SJSA1 (cell line): ENCODE measurements at places on chromosomes 1 and 21. TPM values are rescaled to one million over a fixed set of nuclear protein-coding genes. Genes with fewer than 3 reads are reported as not detected.

Gene TTC34
- total RNA-seq: 0.03 and 0.06 TPM in 2 replicates

GRCh38 chr1:6351480-6352137 is 42.0 kb downstream of the ACOT7 start:
- no peak for DNase-seq
- no peaks in the 10 kb centered on the region for H3K27me3 ChIP-seq
- H3K27ac ChIP-seq: no peak overlapping the region

- H3K4me1 ChIP-seq: peaks cover 32% of the 10 kb centered on the region
- peak; percentile 76 for DNase-seq
- no peak overlapping the region for H3K4me3 ChIP-seq
- H3K36me3 ChIP-seq: no peaks in the 10 kb centered on the region
- no peaks in the 10 kb centered on the region for H3K27me3 ChIP-seq
Measured at GRCh38 chr1:234544087-234544579, 65.2 kb upstream of the TARBP1 start.

- peak overlapping the region; percentile 61 for H3K4me3 ChIP-seq
- H3K27ac ChIP-seq: peak overlapping the region; percentile 71; the same call in 1 of the 2 replicates
- H3K4me1 ChIP-seq: peaks cover 32% of the 10 kb centered on the region
Measured at GRCh38 chr1:39574646-39575045, 1.9 kb downstream of the PABPC4 start.

DNA sequence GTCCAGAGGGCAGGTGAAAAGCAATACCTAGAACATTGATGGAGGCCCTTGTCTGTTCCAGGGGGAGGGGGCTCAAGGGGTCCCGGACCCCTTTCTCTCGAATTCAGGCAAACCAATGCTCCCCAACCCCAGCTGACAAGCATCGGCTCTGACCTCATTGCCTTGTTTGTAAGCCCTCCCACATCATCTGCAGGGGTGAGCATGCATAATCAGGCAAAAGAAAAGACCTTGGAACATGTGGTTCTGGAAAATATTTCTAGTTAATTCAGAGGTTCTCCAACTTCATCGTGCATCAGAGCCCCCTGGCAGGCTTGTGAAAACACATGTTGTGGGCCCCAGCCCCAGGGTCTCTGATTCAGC is 231.3 kb downstream of the TOMM20 start:
- H3K27ac ChIP-seq: no peak overlapping the region
- H3K4me3 ChIP-seq: no peak overlapping the region
- no peaks in the 10 kb centered on the region for H3K36me3 ChIP-seq
- DNase-seq: no peak
- no peaks in the 10 kb centered on the region for H3K27me3 ChIP-seq
- peaks cover 48% of the 10 kb centered on the region for H3K4me1 ChIP-seq

DNA sequence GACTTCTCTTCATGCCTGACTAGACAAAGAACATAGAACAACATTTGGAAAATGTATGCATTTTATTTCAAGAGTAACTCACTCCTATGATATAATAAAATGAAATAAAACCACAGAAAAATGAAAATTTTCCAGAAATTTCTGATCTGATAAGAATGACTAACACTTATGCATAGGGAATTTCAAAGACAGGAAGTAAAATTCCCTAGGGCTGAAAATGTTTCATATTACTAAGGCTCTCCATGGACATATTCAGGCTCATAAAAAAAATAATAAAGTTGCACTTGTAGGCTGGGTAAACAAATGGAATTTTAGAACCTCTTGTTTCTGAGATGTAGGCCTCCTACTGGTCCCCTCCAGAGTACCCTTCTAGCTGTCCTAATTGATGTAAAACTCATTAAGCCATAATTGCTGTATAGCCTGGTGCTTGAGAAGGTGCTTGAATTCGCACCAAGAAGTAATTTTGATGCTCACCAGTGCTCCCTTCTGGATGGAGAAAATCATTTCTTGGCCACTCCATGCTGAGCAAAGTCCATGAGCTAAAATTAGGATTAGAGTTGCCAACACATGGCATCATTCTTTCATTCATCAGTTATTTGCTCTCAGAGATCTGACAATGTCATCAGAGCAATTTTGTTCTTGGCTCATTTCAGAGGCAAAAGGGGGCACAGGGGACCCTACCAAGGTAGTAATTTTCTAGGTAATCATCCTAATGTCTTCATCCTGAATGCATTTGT is 641.0 kb upstream of the CAMK1G start:
- no peak overlapping the region for H3K4me3 ChIP-seq
- H3K27me3 ChIP-seq: no peaks in the 10 kb centered on the region
- DNase-seq: no peak
- H3K27ac ChIP-seq: no peak overlapping the region

- H3K36me3 ChIP-seq: no peaks in the 10 kb centered on the region
- H3K27ac ChIP-seq: no peak overlapping the region
- DNase-seq: no peak
- no peaks in the 10 kb centered on the region for H3K27me3 ChIP-seq
- H3K4me1 ChIP-seq: peaks cover 5% of the 10 kb centered on the region
- no peak overlapping the region for H3K4me3 ChIP-seq
Measured at GRCh38 chr1:155006601-155007101, 4.0 kb downstream of the ZBTB7B start.

Gene TTC39A
- 3.2 TPM in 1 of 2 replicates, not detected in the other for total RNA-seq

Gene ACKR1
- total RNA-seq: not detected in 2 replicates

DNA sequence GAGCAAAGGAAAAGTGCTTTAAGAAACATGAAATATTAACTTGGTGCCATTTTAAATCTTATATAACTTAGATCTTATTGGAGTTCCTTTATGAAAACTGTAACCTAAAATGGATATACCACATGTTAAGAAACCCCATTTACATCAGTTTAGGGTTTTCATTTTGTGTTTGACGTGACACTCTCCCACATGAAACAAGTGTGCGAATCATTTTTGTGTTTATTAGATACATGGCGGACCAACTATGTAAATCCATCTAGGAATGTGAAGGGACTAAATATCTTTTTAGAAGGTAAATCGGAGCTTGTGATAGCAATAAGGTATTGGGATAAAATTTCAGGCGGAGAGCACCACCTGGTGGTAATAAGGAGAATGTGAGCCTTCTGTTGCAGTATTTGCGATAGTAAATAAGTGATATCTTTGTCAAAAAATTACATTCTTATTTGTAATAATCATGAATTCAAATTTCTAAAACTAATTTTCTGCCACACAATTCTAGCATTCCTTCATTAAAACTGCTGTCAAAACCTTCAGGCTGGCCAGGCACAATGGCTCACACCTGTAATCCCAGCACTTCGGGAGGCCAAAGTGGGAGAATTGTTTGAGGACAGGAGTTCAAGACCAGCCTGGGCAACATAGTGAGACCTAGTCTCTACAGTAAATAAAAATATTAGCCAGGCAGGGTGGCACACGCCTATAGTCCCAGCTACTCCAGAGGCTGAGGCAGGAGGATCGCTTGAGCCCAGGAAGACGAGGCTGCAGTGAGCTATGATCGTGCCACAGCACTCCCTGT is 31.3 kb downstream of the SMAP2 start:
- DNase-seq: no peak
- H3K4me1 ChIP-seq: no peaks in the 10 kb centered on the region
- H3K27me3 ChIP-seq: no peaks in the 10 kb centered on the region
- H3K4me3 ChIP-seq: no peak overlapping the region
- H3K36me3 ChIP-seq: peaks cover 9% of the 10 kb centered on the region
- H3K27ac ChIP-seq: no peak overlapping the region

DNA sequence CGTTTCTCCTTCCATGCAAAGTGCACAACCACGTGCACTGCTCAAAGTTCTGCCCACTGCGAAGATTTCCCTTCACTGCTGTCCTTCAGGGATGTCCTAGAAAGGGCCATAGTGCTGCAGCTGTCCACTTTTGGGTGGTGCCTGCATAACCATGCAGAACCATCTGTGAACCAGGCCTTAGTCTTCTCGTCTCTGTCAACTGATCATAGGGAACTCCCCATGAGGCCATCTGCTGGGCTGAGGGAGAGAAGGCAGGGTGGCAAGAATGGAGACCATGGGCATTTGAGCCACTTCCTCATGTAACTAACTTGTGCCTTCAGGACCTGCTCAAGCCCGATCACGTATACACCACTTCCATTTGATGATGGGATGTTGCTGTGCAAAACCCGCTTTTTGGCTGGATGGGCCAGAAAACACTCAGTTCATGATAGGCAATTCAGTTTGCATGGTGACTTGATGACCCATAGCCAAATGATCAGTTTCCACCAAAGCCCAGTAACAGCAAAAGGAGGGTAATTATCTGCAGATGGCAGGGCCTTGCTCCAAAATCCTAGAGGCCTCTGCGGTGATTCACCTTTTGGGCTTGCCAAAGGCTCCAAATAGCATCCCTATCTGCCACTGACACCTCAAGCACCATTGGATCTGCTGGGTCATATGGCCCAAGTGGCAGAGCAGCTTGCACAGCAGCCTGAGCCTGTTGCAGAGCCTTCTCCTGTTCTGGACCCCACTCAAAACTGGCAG is 9.5 kb downstream of the ST6GALNAC5 start:
- H3K27me3 ChIP-seq: 0 out of 2 replicates have a peak, but pooled peaks cover 5% of the 10 kb centered on the region
- DNase-seq: no peak
- H3K4me1 ChIP-seq: no peaks in the 10 kb centered on the region
- H3K4me3 ChIP-seq: no peak overlapping the region

DNA sequence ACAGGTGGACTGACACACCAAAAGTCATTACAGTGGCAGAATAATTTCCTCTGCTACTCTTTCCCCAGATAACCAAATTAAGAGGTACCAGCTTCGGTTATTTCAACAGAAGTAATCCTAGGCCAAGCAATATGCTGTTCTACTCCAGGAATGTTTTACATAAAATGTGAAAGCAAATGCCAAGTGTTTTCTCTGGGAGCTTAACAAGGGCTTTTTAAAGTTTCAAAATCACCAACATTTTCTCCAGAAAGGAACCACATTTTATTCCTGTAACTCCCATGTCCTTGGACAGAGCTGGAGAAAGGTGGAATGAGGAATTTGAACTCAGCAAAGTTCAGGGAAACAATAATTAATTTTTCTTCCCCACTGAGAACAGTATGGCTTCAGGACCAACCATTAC is 27.2 kb downstream of the CNN3 start:
- DNase-seq: no peak
- H3K4me1 ChIP-seq: peaks cover 36% of the 10 kb centered on the region
- no peaks in the 10 kb centered on the region for H3K27me3 ChIP-seq
- peaks cover 97% of the 10 kb centered on the region for H3K36me3 ChIP-seq

GRCh38 chr1:90899263-90899662 is 122.6 kb downstream of the ZNF644 start:
- no peaks in the 10 kb centered on the region for H3K4me1 ChIP-seq
- no peak overlapping the region for H3K4me3 ChIP-seq
- no peak overlapping the region for H3K27ac ChIP-seq

Gene GCSAML
- not detected in 2 replicates for total RNA-seq

- DNase-seq: no peak
- H3K4me1 ChIP-seq: peaks cover 5% of the 10 kb centered on the region; the same call in 1 of the 2 replicates
- no peak overlapping the region for H3K4me3 ChIP-seq
- no peak overlapping the region for H3K27ac ChIP-seq
- H3K36me3 ChIP-seq: peaks cover 47% of the 10 kb centered on the region
Measured at GRCh38 chr1:197180252-197180878, 33.9 kb upstream of the ASPM start.

GRCh38 chr1:154186177-154186576 is 5.7 kb downstream of the TPM3 start:
- no peak for DNase-seq
- no peaks in the 10 kb centered on the region for H3K27me3 ChIP-seq
- H3K4me1 ChIP-seq: peaks cover 22% of the 10 kb centered on the region
- no peak overlapping the region for H3K4me3 ChIP-seq

Gene NCDN
- total RNA-seq: 17.4 and 20.4 TPM in 2 replicates

Gene GPR61
- 0.34 TPM in 1 of 2 replicates, not detected in the other for total RNA-seq

DNA sequence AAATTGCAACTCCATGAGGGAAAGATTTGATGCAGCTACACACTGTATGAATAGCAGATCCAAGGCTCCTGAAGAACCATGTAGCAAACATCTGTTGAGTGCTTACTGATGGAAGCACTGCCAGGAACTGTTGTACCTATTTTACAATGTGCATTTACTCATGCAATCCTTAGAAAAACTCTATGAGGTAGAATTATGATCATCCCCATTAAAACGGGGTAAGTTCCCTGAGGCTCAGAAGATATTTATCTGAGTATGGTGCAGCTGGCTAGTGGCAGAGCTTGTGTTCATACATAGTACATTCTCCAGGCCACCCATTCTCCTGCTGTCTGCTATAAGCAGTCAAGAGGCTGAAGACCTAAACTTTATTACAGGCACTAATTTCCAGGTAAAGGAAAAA is 54.4 kb upstream of the C8B start:
- no peaks in the 10 kb centered on the region for H3K36me3 ChIP-seq
- no peaks in the 10 kb centered on the region for H3K4me1 ChIP-seq
- H3K27me3 ChIP-seq: no peaks in the 10 kb centered on the region
- H3K27ac ChIP-seq: no peak overlapping the region
- no peak for DNase-seq

DNA sequence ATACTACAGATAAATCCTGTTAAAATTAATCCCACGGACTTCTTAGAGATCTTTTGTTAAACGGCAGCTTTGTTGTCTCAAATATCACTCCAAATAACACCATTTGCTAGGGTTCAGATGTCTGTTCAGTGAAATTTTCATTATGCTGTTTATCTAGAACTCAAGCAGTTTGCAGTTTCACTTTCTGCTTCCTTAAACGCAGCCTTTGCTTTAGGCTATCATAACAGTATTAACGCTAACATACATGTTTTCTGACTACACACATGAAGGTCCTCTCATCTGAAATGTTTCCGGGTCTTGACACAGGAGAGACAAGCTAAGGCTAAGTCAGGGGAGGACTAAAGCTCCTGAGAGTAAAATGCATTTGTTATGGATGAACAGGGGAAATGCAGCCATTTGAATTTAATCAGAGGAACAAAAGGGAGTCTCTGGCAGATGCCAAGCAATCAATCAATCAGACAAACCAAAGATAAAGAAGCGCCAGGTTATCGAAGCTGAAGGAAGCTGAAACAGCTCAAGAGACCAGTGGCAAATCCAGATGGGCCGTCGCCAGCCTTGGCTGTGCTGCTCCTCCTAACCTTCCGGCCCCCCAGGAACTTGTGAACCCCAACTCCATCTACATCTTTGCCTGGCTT is 16.9 kb downstream of the CCSAP start:
- H3K4me1 ChIP-seq: no peaks in the 10 kb centered on the region
- H3K27ac ChIP-seq: no peak overlapping the region
- no peak for DNase-seq
- peaks cover 33% of the 10 kb centered on the region for H3K36me3 ChIP-seq
- no peaks in the 10 kb centered on the region for H3K27me3 ChIP-seq

Gene FAM3B
- not detected in 2 replicates for total RNA-seq

Gene MATN1
- total RNA-seq: 0.26 TPM in 1 of 2 replicates, not detected in the other

Gene SLC22A15
- total RNA-seq: 0.94 and 4.7 TPM in 2 replicates
